Type B pancreatic cell (in vitro differentiated cells): ENCODE measurements at places on chromosomes 6 and 20.
A peak's percentile ranks its signal among the peaks of the same experiment; 100 is the strongest.

DNA sequence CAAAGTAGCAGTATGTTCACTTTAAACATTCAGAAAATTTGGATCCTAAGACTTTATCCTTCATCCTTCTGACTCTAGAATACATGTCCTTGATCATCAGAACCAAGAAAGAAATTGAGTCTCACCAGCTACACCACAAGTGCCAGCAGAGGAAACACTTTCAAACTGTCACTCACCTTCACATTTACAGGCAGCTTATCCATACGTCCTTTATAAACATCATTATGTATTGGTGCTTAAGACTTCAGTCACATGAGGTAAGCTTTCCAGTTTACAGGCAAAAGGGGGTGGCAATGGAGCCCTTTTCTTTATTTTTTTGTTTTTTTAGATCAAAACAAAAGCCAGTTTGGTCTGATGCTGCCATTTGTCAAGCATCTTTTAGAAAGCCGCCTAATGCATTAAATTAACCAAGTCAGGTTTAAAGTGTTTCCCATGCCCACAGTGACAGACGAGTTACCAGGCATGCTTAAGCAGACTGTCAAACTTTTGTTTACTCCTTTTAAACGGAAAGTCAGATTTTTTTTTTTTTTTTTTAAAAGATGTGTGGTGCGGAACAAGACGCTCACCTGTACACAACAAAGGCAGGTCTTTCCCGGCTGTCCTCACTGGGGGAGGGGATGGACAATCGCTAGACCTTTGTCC, 952 bp upstream of the BRPF3 start:
- DNase-seq: no peak

GRCh38 chr20:53789989-53790675, 196.5 kb upstream of the ZNF217 start:
- DNase-seq: no peak

GRCh38 chr6:378958-379409, 12.6 kb upstream of the IRF4 start:
- DNase-seq: no peak

DNA sequence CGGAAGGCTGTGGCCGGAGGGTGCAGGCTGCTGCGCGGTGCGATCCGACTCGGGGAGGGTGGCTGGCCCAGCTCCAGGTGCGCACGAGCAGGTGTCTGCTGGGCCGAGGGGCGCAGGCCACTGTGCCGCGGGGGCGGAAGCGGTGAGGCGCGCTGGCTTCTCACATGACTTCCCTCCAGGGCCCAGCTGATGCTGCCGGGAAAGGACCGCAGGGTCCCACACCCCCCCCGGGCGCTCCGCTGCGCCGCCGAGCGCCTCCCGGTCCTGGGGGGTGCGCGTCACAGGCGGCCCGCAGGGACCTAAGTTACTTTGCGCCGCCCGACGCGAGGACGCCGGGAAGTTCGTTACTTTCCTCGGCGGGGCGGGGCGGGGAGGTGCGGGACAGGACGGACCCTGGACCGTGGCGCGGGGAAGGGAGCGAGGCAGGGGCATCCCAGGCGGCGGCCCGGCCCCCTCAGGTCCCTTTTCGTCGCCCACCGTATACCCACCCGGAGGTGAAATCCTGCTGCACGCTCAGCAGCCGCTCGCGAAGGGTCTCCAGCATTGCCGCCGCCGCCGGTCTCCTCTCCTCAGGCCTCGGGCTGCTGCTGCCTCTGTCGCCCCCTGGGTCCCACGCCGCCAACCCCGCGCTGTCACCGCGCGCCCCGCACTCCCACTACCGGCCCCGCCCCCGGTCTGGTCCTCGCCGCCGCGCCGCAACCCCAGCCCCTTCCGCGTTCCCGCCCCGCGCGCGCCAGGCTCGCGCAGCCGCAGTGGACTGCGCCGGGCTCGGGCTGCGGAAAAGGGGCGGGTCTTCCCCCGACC, at the start of gene DTNBP1:
Gene DTNBP1 (minus strand): TSS at position 703 of the 804 bp plus-strand sequence. CDS start 159 bp downstream, at position 544.
- peak; percentile 92 for DNase-seq

DNA sequence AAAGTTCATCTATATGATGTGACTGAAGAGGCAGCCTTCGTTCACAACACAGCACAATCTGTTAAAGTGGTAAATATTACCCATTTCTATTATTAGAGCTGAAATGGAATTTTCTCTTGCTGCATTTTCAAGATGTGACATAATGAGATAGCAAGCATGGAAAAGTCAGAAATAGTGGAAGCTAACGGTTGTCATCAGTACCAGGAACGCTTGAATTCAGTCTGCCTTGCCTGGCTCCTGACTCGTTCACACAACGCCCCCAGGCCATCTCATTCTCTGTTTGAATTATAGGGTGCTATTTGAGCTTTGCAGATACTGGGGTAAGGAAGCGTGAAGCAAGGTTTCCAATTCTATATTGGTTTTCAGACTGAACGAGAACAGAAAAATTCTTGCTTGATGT, 116.5 kb upstream of the MAP3K7 start:
- no peak for DNase-seq

DNA sequence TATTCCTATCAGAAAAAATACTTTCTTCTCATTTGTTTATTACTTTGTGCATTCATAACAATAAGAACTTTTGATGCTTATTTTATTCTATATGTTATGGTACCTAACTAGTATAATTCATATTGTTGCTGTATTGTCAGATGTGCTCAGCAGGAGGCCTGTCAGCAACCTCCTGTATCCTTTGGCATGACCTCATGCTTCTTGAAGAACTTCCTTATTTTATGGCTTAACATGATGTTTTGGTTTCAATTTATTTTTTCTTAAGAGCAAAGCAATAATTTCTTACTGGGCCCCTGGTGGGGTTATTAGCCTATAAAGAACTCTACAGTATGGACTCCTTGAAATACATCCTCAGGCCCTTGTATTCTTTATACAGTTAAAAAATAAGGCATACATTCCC, 17.3 kb downstream of the GGTLC1 start:
- no peak for DNase-seq

DNA sequence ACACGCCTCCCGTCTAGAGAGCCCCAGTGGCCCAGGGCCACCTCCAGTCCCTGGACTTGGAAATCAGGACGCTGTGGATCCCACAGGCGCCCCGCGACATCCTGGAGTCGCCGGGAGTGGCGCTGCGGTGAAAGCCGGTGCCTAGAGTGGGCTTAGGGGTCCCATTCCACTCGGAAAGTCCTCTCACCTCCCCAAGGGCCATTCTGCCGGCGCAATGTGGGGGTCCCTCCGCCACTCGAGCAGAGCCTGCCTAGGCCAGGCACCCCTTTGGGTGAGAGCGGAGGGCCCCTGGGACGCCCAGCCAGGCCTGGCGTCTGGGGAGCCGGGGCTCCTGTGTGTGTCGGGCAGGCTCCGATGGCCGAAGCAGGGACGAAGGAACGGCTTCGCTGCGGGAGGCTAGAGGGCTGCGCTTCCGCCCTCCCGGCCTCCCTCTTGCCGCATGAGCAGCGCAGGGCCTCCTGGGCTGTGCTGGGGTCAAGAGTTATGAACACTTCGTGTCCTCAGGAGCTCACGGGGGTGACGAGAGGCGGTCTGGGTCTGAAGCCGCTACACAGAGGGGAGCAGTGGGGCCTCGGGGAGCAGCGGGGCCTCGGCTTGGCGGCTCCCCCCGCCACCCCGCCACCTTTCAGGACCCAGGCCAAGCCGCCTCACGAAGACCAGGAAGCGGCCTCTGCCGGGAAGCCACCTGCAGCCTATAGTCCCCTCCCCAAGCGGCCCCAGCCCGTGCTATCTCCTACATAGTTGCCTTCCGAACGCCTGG, 13.6 kb downstream of the POU3F2 start:
- DNase-seq: peak; percentile 70

DNA sequence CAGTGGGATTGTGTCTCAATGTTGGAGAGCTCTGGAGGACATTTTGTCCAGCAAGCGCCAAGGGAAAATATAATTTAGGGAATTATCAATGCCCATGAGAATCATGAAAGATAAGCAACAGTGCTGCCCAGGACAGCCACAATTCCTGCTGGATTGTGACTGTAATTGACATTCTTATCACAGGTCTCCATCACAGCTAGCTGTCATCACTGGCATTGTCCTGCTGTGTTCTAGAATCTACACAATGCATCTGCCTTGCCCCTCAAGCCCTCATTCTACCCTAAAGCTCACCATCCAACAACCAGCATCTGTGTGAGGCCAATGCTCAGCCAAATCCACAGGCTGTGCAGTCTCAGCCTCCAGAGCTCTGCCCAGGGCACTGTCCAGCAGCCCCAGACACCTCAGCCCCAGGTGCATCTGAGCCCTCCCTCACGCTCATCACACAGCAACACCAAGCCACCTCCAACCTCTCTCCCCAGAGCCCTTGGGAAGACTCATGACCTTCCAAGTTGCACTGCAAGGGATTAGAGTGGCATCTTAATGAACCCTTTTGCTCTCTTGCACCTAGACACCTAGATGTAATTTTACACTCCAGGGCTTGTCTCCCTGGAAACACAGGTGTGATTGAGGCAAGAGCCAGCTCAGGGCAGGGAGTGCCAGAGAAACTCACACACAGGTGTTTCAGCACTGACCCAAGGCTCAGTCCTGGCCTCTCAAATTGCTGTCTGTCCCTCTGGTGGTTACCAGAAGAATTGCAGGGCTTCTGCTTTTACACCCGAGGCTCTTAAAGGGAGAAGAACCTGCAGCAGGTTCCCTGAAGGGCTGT, 85.2 kb upstream of the PHACTR3 start:
- no peak for DNase-seq

DNA sequence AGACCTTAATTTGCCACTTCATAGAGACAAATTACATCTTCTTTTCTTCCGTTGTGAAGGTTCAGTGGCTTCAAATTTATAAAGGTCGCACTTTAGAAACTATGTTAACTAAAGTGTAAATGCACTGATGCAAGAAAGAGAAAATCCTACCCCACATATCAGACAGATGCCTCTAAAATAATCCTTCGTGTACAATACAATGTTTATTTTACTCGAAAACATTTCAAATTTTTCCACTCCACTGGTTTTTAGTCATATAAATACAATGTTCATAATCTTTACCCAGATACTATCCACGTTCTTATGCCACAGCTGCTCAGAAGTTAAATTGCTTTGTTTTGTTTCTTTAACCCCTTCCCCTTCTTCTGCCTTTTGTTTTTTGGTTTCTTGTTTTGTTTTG, 140.3 kb upstream of the LAMP5 start:
- DNase-seq: no peak

GRCh38 chr6:163338671-163339405, 75.7 kb upstream of the QKI start:
- no peak for DNase-seq

DNA sequence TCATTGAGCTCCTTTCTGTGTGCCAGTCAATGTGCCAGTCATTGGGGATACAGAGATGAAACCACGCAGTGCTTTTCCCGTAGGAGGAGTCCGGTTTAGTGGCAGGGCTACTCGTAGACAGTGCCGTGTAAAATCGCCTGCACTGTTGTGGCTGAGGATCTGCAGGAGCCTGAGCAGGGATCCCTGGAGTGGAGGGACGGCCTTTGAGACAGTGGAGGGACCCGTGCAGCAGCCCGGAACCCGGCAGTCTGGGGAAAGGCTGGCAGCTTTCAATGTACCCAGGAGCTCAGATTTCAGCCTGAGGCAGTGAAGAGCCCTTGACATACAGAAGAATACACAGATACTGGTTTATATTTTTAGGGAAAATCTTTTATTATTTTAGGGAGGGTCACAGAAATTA, 203.3 kb downstream of the ARID1B start:
- no peak for DNase-seq

- DNase-seq: no peak
Observed at GRCh38 chr20:31637660-31638059, at the start of gene COX4I2. Gene COX4I2, plus strand, starts transcription at chr20:31637912. Its CDS starts 1,106 bp downstream, at chr20:31639018.

GRCh38 chr6:2221726-2222274, 23.6 kb downstream of the GMDS start:
- DNase-seq: no peak

GRCh38 chr20:3559637-3560036, 88.8 kb downstream of the ATRN start:
- no peak for DNase-seq

- no peak for DNase-seq
Observed at GRCh38 chr6:15090145-15090579, 155.7 kb upstream of the JARID2 start.

DNA sequence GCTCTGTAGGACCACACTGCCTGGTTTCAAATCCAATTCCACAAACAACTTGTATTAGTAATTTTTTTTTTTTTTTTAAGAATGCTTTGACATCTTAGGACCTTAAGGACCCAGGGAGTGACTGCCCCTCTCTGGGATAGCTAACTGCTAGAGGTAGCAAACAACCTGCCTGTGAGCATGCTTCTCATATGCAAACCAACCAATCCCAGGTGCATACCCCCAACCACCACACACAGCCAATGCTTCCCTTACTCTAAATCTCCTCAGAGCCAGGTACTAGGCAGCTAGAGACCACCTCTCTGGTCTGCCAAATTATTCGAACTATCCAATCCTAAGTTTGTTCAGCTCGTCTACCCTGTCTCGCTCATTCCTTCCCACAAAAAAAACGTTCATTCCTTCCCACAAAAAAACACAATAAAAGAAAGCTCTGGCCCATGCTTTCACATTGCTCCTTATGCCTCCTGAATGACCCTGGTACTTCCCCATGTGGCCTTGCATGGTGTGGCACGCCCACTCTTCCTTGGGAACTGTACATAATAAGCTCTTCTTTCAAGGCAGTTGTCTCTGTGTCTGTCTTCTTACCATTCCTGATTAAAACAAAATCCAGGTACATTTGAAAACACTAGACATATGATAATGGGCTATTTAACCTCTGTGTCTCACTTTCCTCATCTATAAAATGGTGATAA, 6.4 kb downstream of the SERAC1 start:
- DNase-seq: no peak

GRCh38 chr6:29953001-29953441, 10.7 kb downstream of the HLA-A start:
- DNase-seq: no peak

- DNase-seq: peak; percentile 29
Observed at GRCh38 chr6:3644739-3645012, 106.8 kb downstream of the PXDC1 start.

DNA sequence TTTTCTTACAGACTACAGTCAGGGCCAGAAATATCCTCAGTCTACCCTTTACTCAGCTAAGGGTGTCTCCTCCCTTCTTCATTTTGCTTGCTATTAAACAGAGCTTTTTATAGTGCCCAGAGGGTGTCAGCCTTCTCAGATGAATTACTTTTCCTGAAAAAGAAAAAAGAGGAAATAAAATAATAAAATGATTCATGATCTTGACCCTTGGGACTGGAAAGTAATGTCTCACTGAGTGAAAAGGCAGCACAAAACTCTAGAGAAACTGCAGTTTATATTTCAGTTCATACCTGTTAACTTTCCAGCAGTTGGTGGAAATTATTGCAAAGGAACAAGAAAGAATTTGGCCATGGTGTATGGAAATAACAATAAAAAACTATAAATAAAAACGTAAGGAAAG, 170.6 kb downstream of the IBTK start:
- DNase-seq: no peak

DNA sequence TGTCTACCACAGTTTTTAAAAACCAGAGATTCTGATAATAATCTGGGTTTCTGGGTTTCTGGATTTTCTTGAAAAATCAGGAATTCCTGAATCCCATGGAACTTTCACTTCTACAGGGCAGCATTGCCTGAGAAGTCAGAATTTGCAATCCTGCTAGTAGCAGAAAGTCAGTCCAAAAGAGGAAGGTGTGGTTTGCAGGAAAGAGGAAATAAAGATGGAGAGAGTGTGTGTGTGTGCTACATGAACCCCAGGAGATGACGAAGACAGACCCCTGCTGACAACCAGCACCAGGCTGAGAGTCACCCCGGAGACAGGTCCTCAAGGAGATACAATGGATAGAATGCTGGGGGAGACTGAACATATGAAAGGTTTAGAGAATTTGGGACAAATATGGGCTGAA, 44.9 kb downstream of the PRND start:
- DNase-seq: no peak

- DNase-seq: peak; percentile 1
Observed at GRCh38 chr20:50734730-50735679, 3.6 kb downstream of the PARD6B start.

GRCh38 chr6:157811476-157812173, 11.4 kb upstream of the SNX9 start:
- no peak for DNase-seq
